ENCODE measurements at places on chromosomes 3 and 15.

DNA sequence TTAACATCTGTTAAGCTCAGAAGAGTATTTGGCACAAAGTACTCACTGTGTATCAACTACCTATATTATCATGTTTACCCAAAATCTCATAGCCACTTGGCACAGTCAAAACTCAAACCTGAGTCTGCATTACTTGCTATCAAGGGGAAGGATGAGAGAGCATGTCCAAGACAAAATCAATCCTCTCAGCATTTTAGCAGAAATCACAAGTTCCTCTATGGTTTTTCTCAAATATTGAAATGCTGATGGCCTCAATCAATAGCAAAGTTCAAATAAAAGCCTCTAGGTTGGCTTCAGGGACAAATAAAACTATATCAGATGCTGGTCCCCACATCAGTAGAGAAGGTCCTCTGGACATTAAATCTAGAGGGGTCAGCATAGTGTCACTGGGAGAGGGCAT, 14.3 kb downstream of the TBC1D2B start:
- no peak for DNase-seq

DNA sequence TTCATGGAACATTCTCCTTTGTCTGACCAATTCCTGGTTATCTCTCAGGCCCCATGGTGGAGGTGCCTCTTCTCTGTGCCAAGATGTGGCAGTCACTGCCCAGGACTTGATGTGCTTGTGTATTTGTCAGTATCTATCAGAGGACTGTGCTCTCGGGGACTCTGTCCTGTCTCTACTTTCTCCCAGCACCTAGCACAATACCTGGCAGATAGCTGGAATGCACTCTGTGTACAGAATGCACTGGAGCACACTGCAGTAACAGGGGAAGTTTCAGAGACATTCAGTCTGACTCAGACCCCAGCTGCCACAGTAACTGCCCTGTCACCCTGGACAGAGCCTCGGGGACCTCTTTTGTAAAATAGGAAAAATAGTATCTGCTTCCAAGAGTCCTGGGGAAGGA, 34.6 kb upstream of the SV2B start:
- no peak for DNase-seq

- DNase-seq: no peak
Measured at GRCh38 chr15:68400066-68400456, 31.9 kb downstream of the ITGA11 start.

DNA sequence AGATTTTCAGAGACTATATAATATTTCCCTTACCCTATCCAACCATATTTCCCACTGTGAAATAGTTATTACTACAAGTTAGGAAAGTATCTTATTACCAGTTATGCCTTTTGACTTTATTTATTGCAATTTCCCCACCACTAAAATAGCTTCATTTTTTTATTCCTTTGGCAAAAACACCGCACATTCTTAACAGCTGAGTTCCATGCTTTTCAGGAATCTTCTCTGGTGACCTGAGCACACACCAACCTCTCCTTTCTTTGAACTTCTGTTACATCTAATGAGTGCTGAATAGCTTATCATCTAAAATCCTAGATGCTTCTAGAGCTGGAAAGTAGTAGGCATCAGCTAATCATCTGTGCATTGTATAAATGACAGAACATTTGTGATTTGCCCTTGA, 99.1 kb downstream of the UBE2E2 start:
- DNase-seq: no peak

- no peak for DNase-seq
Measured at GRCh38 chr3:29700256-29700655, 419.4 kb downstream of the RBMS3 start.

DNA sequence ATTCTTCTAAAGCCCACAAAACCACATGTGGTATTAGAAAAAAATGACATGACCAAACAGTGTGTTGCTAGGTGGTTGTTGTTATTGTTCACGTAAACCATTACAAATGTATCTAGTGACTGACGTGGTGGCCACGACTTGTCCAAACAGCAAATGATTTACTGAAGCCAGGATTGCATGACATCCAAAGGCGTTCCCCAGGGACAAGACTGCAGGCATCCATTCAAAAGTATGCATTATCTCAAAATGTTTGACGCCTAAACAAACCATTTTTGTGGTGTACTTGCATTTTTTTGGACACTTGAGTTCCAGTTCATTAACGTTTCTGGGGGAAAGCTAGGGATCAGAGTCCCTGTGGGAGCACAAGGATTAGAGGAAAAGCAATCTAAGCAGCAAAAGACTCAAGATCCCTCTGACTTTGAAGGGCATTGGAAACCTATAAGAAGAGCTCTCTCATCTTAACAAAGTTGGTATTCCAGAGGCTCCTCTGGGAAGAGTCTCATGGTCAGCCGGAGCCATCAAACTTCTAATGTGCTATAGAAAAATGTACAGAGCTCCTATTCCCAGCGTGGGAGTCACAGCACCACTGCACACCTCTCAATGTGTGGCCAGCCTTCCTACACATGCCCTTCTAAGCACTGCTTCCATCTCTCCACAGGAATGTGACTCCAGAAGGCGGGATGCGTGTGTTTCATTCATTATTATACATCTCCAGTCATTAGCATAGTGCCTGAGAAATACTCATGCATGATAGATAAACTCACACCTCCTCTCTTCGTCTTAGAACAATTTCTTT, 62.9 kb downstream of the FBN1 start:
- DNase-seq: no peak

DNA sequence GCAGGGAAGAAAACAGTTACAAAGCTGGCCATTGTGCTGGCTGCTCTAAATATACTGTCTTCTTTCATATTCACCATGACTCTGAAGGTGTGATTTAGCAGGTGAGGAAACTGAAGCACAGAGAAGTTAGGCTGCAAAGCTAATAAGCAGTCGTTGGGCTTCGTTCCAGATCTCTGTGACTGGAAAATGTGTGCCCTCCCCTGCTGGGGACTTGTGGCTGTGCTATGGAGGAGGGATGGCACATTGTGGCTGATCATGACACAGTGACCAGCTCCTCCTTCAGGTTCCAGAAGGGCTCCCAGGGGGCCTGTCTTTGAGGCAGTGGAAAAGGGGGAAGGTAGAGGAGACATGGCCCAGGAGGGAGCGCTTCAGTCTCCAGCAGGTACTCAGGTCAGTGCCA, 19.2 kb downstream of the PXK start:
- DNase-seq: no peak

DNA sequence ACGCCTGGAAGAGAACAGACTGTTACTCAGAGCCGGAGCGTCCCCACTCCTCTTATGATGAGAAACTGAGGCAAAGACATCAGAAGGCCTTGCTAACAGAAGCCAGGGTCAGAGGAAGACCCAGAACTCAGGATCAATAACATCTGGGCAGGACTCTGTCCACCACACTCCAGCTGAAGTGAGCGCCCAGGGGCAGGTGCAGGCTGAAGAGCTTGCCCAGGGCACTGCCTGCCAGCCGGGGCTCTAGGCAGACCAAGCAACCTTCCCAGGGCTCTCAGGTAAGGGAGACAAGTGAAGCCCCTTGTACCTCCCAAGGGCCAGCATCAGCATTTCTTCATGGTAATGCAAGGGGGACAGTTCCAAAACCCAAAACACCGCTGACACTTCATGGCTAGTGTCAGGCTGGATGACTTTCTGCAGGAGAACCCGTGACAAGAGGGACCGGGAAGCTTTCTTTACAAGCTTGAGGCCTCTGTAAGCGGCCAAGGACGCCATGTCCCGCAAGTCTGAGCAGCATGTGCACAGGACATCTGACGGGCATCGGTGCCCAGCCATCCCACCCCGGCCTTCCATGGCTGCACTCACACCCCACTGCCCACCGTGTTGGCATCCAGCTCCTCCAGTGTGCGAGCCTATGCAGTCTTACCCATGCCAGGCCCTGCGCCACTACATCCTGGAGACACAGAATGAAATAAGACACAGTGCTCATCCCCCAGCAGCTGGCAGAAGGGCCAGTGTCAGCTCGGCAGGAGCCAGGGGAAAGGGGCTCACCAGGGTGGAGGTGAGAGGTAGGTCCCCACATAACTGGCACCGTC, 14.1 kb downstream of the XXYLT1 start:
- no peak for DNase-seq

GRCh38 chr3:188154014-188154808, at the start of gene LPP:
Gene LPP (plus strand): TSS chr3:188154157. CDS start chr3:188406121, 251,964 bp downstream.
- peak; percentile 87 for DNase-seq

GRCh38 chr3:21446027-21446426, 305.0 kb downstream of the ZNF385D start:
- no peak for DNase-seq

GRCh38 chr15:78811825-78812183, 540 bp upstream of the ADAMTS7 start:
- no peak for DNase-seq

DNA sequence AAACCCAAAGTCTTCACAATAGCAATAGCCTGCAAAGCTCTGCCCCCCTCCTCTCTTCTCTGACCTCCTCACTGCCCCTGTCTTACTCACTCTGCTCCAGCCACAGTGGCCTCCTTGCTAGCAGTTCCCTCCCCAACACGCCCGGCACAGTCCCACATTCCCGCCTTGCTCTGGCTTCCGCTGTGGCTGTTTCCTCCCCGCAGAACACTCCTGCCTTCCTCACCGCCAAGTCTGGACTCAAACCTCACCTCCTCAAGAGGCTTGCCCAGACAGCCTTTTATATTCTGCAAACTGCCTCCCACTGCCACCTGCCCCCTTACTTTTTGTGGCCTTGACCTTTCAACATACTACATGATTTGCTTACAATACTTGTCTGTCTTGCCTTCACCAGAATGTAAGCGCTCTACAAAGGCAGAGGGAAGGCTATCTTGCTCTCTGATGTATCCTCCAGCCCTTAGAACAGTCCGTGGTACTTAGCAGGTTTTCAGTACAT, 406 bp upstream of the MPI start:
- no peak for DNase-seq

DNA sequence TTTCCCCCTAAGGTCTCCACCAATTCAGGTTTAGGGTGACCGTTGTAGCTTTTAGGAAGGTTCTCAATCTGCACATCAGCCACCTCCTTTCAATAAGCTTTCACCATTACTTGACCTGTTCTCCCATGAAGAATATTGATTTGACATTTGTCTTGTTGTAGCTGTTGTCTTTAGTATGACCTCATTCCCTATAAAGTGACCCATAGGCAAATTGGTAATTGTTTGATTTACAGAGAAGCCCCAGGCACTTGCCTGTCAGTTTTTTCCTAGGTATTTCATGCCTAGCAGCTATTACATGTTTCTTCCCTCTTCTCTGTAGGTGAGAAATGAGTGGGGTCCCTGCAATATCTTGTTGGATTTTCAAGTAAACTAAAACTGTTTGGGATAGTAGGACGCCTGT, 36.0 kb downstream of the CHD2 start:
- DNase-seq: no peak

Data from CD4-positive, alpha-beta T cell treated with Interleukin-12 subunit alpha and Interleukin-12 subunit beta, for 1 hour (primary cell).